ENCODE measurements at places on chromosomes 2 and 18.

GRCh38 chr18:12317664-12318333, 9.8 kb downstream of the TUBB6 start:
- DNase-seq: peak; percentile 73

- DNase-seq: no peak
Measured at GRCh38 chr2:40668425-40668824, 216.5 kb upstream of the SLC8A1 start.

DNA sequence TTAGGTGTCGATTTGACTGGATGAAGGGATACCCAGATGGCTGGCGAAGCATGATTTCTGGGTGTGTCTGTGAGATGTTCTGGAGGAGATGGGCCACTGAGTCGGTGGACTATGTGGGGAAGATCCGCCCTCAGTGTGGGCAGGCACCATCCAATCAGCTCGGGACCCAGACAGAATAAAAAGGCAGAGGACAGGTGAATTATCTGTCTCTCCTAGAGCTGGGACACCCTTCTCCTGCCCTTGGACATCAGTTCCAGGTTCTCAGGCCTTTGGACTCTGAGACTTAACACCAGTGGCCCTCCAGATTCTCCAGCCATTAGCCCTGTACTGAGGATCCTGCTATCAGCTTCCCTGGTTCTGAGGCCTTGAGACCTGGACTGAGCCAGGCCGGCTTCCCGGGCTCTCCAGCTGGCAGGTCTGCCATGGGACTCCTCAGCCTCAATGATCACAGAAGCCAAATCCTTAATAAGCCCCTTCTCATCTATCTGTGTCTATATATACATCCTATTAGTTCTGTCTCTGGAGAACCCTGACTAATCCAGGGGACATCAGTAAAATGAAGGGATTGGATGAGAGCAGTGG, 11.7 kb downstream of the PROC start:
- no peak for DNase-seq

GRCh38 chr2:158808426-158808825, 13.3 kb downstream of the DAPL1 start:
- no peak for DNase-seq

DNA sequence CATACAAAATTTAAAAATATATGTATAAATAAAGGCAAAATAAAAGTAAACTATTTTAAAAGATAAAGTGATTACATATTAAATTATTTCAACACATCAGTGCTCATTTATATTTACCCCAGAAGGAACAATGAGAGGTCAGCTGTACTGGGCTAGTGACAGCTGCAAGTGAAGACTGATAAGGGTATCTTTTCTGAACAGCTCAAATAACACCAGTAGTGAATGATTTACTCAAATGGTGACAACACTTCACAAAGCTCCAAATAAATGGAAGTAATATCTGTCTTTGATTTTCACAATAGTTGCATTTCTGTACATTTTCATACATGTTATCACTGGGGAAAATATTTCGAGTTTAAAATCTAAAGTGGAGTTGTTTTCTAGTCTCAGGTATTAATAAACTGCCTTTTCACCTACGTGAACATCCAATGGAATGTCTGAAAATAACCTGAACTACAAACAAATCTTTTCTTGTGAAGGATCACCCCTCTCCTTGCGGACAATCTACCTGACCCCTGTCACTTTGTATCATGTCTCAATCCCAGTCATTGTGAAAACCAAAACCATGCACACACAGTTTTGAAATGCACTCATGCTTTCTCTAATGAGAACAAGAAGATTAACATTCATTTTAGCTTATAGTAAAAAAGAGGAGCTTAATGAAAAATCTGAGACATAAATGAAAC, 1928.8 kb upstream of the CELF4 start:
- no peak for DNase-seq

- no peak for DNase-seq
Measured at GRCh38 chr2:39153312-39153711, 32.5 kb upstream of the SOS1 start.

GRCh38 chr18:11052800-11053199, 96.6 kb downstream of the PIEZO2 start:
- DNase-seq: no peak

- no peak for DNase-seq
Measured at GRCh38 chr2:40485318-40485717, 33.4 kb upstream of the SLC8A1 start.

- no peak for DNase-seq
Measured at GRCh38 chr2:42268528-42269151, 92.4 kb downstream of the COX7A2L start.

- no peak for DNase-seq
Measured at GRCh38 chr18:50203801-50204604, 9.1 kb upstream of the MYO5B start.

- no peak for DNase-seq
Measured at GRCh38 chr2:158724803-158725381, 70.2 kb upstream of the DAPL1 start.

DNA sequence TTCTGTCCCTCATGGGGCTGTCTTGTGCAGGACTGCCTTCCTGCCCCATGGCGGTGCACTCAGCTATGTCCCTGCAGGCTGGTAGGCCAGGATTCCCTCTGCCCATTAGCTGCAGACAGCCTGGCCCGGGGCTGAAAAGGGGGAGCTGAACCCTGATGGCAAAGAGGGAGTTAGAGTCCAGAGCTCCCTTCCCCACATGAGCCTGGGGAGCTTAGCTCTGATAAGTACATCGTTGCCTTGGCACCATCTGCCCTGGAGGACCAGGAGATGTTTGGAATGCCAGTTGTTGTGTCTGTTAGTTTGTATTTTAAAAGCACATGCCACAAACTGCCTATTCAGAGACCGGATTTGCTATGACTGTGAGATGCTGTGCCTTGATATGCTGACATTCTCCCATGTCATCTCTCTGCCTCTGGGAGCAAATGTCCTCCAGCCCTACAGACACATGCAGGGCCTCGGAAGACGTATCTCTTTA, 65.1 kb upstream of the AFF3 start:
- DNase-seq: no peak

Measured in coronary artery (tissue), 2 donors.